ENCODE measurements at places on chromosomes 3 and 15. TPM values are rescaled to one million over a fixed set of nuclear protein-coding genes. Genes with fewer than 3 reads are reported as not detected.

DNA sequence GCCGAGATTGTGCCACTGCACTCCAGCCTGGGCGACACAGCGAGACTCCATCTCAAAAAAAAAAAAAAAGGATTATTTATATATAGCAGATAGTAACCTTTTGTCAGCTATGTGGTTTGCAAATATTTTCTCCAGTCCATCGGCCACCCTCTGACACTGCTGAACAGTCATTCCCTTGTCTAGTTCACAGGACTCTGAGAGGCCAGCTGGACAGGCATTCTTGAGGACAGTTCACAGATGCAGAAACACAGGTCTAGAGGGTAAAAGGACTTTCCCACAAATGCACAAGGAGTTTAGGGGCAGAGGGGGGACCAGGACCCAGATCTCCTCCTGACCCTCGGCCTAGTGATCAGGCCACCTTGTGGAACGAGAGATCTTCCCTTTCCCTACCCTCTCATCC is 7.5 kb upstream of the TMEM40 start:
- H3K27me3 ChIP-seq = peaks cover 2% of the 10 kb centered on the region
- no peaks in the 10 kb centered on the region for H3K36me3 ChIP-seq
- DNase-seq = no peak
- no peak overlapping the region for H3K27ac ChIP-seq
- no peak overlapping the region for H3K4me3 ChIP-seq

GRCh38 chr3:134331811-134332199 is 42.4 kb downstream of the AMOTL2 start:
- H3K27ac ChIP-seq = no peak overlapping the region
- H3K36me3 ChIP-seq = no peaks in the 10 kb centered on the region
- no peak for DNase-seq
- peaks cover 3% of the 10 kb centered on the region for H3K27me3 ChIP-seq
- H3K4me3 ChIP-seq = no peak overlapping the region
- no peaks in the 10 kb centered on the region for H3K4me1 ChIP-seq

DNA sequence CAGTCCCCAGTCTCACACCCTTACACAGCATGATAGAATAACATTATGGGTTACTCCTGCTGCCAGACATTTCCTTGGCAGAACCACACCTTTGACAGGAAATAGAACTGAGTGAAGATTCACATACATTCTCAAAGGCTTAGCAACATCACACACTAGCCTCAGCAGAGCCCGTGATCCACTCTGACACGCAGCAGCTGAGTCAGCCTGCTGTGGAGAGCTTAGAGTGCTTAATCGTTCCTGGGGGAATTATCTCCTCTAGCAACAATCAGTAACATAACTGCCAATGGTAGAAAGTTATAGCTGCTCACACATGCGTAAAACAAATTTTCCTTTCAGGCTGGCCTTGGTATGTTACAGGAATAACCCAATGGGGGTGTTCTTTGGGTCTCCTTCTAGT is 382.1 kb downstream of the GAP43 start:
- H3K4me1 ChIP-seq = no peaks in the 10 kb centered on the region
- no peaks in the 10 kb centered on the region for H3K27me3 ChIP-seq
- no peak for DNase-seq
- H3K4me3 ChIP-seq = no peak overlapping the region
- H3K27ac ChIP-seq = no peak overlapping the region

- no peaks in the 10 kb centered on the region for H3K36me3 ChIP-seq
- H3K27ac ChIP-seq = peak overlapping the region; percentile 77
- H3K4me1 ChIP-seq = peaks cover 70% of the 10 kb centered on the region
- H3K4me3 ChIP-seq = no peak overlapping the region
- H3K27me3 ChIP-seq = peaks cover 8% of the 10 kb centered on the region
- DNase-seq = no peak
Observed at GRCh38 chr3:46300461-46300789, 53.5 kb upstream of the CCR2 start.

DNA sequence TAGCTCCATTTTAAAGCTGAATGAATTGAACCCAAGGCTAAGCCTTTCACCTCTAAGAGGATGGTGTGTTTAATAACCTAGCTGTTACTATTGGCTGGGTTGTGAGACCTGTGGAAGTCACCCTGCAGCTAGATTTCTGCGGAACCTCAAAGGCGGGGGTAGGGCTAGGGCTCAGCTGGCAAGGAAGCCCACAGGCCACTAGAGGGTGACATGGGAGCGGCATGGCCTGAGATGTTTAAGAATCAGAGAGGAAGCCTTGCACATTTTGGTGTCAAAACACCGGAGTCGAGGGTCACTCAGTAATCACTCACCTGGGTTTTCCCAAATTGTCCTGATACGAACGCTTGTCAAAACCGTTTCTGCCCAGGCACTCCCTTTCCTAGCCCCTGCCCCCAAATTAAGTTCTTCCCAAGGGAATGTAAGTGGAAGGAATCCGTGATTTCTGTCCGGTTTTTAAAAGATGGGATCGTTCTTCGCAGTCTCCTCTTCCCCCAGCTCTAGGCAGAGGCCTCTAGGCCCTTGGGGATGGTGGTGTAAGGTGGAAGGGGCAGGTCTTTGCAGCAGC is 3.8 kb upstream of the ACAD9 start:
- peak; percentile 84 for DNase-seq
- H3K4me3 ChIP-seq = no peak overlapping the region
- H3K27ac ChIP-seq = no peak overlapping the region
- no peaks in the 10 kb centered on the region for H3K27me3 ChIP-seq

GRCh38 chr3:170953229-170953628 is 44.8 kb upstream of the EIF5A2 start:
- H3K27me3 ChIP-seq = peaks cover 8% of the 10 kb centered on the region
- H3K4me3 ChIP-seq = no peak overlapping the region
- no peak overlapping the region for H3K27ac ChIP-seq
- no peaks in the 10 kb centered on the region for H3K4me1 ChIP-seq
- no peak for DNase-seq

Gene SLC27A2
- 24.3 TPM for total RNA-seq

- no peak for DNase-seq
- no peak overlapping the region for H3K27ac ChIP-seq
- H3K36me3 ChIP-seq = no peaks in the 10 kb centered on the region
- no peaks in the 10 kb centered on the region for H3K27me3 ChIP-seq
- H3K4me1 ChIP-seq = no peaks in the 10 kb centered on the region
- H3K4me3 ChIP-seq = no peak overlapping the region
Observed at GRCh38 chr3:26768068-26768651, 145.6 kb downstream of the LRRC3B start.

Gene ZIC1
- not detected for total RNA-seq

Gene DNAJA4
- total RNA-seq = 36.3 TPM

Gene UCN2
- total RNA-seq = not detected

Gene IDH3A
- 106 TPM for total RNA-seq

DNA sequence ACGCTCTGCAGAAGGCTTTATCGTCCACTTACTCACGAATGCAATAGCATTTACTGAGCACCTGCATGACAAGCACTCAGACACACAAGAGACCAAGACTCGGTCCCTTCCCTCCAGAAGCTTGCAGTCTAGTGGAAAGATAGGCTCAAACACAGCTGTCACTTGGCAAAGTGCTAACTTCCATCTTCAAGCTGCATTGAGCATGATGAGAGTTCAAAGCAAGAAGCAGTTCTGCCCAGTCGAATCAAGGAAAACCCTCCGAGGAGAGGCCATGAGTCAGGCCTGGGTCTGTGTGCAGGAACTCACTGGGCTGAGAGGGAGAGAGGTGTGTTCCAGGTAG is 51.5 kb downstream of the C3orf20 start:
- H3K36me3 ChIP-seq = peaks cover 4% of the 10 kb centered on the region
- H3K4me1 ChIP-seq = no peaks in the 10 kb centered on the region
- no peak overlapping the region for H3K27ac ChIP-seq
- H3K4me3 ChIP-seq = no peak overlapping the region
- no peak for DNase-seq
- no peaks in the 10 kb centered on the region for H3K27me3 ChIP-seq

DNA sequence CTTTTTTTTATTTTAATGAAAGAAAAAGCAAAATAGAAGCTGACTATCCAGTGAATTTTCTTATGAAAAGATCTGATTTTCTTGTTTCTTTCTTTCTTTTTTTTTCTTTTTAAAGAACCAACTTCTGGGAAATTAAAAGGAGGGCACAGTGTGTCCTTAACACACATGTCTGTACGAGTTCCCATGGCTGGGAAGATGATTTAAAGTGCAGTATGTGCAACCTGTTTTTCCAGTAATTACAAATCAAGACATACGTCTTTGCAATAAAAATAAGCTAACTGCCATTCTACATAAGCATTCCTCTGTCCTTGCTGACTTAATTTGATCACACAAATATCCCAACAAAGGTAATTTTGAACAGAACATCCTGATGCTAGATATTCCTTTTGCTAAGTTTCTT is 416.1 kb downstream of the ROBO1 start:
- no peaks in the 10 kb centered on the region for H3K36me3 ChIP-seq
- H3K4me1 ChIP-seq = no peaks in the 10 kb centered on the region
- no peak overlapping the region for H3K27ac ChIP-seq
- no peak for DNase-seq
- H3K27me3 ChIP-seq = no peaks in the 10 kb centered on the region
- H3K4me3 ChIP-seq = no peak overlapping the region
